ENCODE measurements at places on chromosomes 3 and 15.

- no peak for DNase-seq
These were observed 763.3 kb upstream of the CFAP20DC start for GRCh38 chr3:59813148-59813538.

- no peak for DNase-seq
These were observed 138.5 kb downstream of the GABRB3 start for GRCh38 chr15:26634319-26634718.

- peak; percentile 22 for DNase-seq
These were observed 16.0 kb downstream of the CD200 start for GRCh38 chr3:112348943-112349342.

GRCh38 chr3:42025370-42026138 lies 63.7 kb upstream of the ULK4 start:
- peak; percentile 90 for DNase-seq

- DNase-seq = no peak
These were observed 161.8 kb upstream of the CBLB start for GRCh38 chr3:106030627-106030963.

GRCh38 chr15:96716075-96716474 lies 385.6 kb downstream of the NR2F2 start:
- no peak for DNase-seq

DNA sequence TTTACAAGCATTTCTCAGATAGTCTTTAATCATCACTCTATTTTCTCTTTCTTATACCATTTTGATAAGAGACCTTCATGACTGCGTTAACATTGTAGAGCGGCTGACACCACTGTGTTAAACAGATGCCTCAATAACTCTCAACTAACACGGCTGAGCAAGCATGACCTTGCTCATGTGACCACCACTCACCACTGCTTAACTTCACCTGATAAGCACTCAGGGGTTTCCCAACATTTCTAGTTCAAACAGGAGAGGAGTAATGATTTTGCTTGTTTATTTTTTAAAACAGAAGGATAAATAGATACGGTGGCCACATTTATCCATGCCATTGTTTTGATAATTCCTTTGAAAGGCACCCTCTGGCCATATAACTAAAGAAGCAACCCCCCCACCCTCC lies 37.7 kb upstream of the TMEM45A start:
- DNase-seq = no peak

DNA sequence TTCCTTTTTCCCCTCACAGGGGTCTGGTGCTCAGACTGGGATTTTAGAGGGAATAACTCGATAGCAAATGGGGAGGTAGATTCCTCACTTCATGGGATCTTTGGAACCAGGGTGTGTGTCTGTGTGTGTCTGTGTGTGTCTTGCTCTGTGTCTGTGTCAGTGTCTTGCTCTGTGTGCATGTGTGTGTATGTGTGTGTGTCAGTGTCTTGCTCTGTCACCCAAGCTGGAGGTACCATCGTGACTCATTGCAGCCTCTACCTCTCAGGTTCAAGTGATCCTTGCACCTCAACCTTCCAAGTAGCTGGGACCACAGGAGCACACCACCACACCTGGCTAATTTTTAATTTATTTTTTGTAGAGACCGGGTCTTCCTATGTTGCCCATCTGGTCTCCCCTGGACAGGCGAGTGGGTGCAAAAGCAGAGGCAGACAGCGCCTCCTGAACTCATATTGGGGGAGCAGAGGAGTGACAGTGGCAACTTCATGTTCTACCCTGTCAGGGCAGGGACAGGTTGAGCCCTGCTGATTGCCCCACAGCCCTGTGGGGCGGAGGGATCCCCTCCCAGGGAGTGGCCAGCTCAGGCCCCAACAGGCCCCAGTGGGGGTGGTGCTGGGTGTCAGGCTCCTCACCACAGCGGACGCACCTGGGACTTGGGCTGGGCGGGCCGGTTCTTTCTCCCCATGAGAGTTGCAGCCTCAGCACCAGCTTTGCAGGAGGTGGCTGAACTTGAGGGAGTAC lies 10.4 kb upstream of the SEMA4B start:
- no peak for DNase-seq

DNA sequence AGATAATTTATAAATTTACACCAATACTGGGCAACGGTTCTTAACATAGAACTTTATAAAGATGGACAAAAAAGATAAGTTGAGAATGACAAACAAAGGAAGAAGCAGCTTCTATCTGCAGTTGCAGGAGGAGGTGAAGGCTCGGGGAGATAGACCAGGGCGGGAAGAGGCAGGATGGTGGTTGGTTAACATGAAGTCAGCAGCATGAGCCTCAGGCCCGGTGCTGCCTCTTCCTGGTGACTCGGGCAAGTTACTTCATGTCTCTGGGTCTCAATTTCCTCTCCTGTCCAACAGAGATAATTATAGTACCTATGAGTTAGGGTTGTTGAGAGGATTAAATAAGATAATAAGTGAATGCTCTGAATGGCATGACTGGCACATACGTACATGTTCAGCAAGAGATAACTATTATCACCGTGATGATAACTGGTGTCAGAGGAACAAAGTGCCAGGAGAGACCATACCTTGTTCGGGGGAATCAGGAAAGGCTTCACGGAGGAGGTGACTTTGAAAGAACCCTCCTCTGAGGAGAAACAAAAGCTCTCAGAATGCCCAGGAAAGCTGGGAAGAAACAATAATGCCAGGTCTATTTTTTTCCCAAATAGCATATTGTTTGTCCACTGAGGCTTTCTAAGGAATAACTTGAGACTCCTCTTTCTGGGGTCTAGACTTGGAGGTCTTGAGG lies 4.4 kb downstream of the PAK6 start:
- DNase-seq = no peak

Measured in suppressor macrophage treated with lipopolysaccharide for 4 hours (primary cell).